Activated T-cell treated with anti-CD3 and anti-CD28 coated beads for 24 hours (primary cell): ENCODE measurements at places on chromosomes 12 and 14.

DNA sequence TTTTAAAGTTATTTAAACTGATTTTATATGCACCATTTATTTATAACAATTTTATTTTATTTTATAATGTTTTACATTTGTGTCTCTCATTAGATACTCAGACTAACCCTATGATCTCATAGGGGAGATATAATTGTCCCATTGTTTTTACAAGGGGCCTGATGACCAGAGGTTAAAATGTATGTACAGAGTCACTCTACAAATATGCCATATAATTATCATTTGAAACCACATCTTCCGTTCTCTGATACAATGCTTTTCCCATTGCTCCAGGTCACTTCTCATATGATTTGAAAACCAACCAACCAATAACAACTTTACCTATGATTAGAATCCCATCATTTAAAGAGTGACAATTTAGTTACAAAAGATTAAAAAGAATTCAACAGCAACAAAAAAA is 137.8 kb downstream of the GPHN start:
- no peak for DNase-seq

- DNase-seq = no peak
Observed at GRCh38 chr12:20628226-20628787, 66.8 kb upstream of the SLCO1C1 start.

GRCh38 chr12:85573635-85574214 is 262.5 kb downstream of the RASSF9 start:
- no peak for DNase-seq

GRCh38 chr12:26770239-26771070 is 62.5 kb downstream of the ITPR2 start:
- no peak for DNase-seq

GRCh38 chr14:79578470-79578869 is 632.8 kb downstream of the DIO2 start:
- DNase-seq = no peak

- DNase-seq = no peak
Observed at GRCh38 chr12:104652358-104652757, 195.6 kb downstream of the CHST11 start.

GRCh38 chr12:5377997-5378592 is 53.8 kb upstream of the NTF3 start:
- DNase-seq = no peak

DNA sequence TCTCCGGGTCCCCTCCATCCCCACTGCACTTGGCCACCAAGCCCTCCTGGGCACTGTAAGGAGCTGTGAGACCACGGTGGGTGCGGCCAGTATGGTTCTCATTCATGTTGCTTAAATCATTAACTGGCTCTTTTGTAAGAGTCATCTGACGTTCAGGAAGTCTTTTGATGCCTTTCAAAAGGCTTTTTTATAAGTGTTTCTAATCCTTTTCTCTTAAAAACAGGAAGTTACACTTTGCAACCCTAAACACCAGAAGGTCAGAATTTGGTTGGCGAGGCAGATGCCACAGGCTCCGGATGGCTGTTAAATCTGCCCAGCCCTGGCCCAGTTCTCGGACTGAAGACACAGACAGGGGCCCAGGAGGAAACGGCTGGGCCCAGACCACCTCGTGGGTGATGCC is 26.1 kb upstream of the DIO3 start:
- no peak for DNase-seq
